AG04449 (cell line): ENCODE measurements at places on chromosomes 16 and 17.

GRCh38 chr16:79823639-79824038 is 223.1 kb upstream of the MAF start:
- DNase-seq: no peak

DNA sequence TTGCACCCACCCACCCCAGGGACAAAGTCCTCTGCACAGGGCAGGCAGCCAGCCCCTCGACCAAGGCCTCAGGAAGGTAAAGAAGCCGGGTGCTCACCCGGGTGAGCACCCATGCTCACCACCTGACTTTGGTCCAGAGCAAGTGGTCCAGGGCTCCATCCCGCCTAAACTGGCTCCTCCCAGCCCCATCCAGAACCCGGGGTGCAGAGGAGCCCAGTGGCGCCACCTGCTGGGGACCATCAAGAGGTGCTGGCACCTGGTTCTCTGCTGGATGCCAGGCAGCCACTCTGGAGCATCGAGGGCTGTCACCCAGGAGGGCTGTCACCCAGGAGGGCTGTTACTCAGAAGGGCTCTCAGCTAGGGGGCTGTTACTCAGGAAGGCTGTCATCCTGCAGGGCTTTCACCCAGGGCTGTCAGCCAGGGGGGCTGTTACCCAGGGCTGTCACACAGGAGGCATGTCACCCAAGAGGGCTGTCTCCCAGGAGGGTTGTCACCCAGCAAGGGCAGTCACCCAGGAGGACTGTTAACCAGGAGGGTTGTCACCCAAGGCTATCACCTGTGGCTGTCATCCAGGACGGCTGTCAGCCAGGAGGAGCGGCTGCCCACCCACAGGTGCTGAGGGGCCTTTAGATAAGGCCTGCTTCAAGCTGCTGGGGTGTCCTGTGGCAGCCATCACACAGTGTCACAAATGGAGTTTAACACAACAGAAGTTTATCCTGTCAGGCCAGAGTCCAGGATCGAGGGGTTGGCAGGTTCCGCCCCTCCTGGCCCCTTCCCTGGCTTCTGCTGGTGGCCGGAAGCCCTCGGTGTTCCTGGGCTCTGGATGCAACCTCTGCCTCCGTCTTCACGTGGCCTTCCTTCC is 98.5 kb downstream of the TNFRSF13B start:
- no peak for DNase-seq

DNA sequence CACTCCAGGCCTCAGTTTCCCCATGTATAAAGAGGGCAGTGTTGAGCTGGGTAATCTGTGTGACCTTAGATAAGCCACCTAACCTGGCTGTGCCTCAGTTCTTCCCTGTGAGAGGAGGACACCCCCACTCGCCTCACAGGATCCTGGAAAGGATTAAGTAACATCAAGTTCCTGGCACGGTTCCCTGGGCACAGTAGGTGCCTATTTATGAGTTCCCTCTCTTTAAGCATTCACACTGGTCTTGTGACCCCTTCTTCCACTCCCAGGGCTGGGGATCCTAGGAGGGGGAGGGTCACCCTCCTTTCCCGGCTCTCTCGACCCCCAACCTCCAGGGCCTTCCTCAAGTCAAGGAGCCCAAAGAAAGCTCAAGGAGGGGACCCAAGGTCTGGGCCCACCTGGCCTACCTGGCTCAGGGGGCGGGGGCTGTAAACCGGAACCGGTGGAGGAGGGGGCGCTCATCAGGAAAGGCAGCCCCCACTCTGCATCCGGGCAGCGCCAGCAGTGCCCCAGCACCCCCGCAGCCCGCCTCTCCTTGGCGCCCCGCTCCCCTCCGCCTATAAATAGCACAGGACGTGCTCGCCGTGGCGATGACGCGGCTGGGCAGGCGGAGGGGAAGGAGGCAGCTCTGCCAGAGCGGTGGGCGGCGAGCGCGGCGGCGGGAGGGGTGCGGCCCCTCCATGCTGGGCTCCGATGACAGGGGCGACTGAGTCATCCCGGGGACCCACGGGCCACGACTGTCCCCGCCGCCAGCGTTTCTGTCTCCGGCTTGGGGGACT is 9.4 kb downstream of the RPL19 start:
- no peak for DNase-seq

DNA sequence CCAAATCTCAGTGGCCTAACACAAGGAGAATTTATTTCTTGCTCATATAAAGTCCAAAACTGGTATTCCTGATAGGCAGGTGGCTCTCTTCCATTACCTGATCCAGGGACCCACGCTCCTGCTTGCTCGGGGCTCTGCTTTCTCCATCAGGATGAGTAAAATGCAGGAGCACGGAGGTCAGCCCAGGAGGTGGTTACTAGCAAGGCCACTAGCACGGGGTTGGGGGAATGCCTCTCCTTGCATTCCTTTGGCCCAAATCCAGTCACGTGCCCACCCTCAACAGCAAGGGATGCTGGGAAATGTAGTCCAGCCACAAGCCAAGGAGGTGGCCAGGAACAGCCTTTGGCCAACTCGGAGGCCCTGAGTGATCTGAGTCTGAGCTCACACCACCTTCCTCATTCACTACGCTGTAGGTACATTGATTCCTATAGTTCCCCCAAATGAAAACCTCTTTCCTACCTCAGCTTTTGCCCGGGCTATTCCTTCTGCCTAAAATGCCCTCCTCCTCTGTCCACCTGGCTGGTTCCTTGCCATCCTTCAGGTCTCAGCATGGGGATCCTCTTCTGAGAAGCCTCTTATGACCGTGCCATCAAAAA is 38.3 kb upstream of the HAPSTR1 start:
- no peak for DNase-seq

DNA sequence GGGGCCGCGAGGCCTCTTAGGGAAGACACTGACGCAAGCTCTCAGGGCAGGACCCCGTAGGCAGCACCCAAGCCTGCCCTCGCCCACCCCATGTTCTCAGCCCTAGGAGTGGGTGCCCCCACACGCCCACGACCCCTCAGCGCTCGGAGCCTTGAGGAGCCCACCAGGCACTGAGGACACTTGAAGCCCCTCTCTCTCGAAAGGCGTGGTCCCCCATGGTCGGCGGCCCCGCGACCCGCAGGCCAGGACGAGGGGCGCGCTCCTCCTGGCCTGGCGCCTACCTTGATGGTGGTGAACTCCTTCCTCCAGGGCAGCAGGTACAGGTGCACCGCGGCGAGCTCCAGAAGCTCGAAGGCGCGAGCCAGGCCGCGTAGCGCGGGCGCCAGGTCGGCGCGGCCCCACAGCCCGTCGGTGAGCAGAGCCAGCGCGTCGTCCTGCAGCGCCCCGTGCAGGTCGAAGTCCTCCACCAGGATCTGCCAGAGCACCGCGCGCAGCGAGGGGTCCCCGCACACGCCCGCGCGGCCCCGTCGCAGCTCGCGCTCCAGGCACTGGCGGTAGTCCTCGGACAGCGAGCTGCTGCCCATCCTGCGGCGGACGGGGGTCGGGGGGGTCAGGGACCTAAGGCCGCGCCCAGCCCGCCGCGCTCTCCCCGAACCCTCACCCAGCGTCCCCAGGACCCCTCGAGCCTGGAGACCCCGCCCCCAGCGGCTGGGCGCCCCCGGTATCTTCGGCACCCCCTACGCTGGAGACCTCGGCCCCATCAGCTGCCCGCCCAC is 668 bp downstream of the SPATA2L start:
- no peak for DNase-seq

GRCh38 chr17:9644910-9645751 is at the start of gene USP43:
Gene USP43 (plus strand): TSS chr17:9645517. CDS start chr17:9645633, 116 bp downstream.
- no peak for DNase-seq

DNA sequence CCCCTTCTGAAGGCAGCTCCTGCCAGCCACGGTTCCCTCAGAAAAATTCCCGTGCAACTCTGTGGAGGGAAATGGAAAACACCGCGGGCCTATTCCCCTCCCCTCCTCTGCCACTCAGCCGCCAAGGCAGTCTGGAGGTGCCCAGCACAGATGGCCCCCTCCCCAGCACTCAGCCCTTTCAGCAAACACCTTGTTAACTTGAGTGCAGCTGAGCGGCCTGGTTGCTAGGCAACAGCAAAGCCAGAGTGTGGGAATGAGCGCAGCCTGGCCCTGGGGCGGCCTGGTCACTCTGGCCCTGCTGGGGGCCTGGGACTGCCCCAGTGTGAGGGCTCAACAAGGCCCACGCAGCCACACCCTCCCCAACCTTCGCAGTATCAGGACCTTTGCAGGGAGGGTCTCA is 32.8 kb downstream of the CACNA1G start:
- DNase-seq: no peak

DNA sequence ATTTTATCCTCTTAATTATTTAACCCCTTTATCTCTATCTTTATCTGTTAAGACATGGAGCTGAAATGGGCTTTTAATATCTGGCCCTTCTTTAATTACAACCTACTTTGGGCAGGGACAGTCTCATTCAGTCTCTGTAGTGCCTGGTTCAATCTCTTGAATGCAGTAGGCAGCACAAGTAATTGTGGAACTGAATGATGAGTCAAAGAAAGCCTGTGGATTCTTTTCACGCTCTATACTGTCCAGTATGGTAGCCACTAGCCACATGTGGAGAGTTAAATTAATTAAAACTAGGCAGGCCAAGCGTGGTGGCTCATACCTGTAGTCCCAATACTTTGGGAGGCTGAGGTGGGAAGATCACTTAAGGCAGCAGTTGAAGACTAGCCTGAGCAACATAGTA is 9.3 kb downstream of the BPTF start:
- no peak for DNase-seq

- no peak for DNase-seq
These were observed 35.5 kb downstream of the GAN start for GRCh38 chr16:81350306-81350615.

DNA sequence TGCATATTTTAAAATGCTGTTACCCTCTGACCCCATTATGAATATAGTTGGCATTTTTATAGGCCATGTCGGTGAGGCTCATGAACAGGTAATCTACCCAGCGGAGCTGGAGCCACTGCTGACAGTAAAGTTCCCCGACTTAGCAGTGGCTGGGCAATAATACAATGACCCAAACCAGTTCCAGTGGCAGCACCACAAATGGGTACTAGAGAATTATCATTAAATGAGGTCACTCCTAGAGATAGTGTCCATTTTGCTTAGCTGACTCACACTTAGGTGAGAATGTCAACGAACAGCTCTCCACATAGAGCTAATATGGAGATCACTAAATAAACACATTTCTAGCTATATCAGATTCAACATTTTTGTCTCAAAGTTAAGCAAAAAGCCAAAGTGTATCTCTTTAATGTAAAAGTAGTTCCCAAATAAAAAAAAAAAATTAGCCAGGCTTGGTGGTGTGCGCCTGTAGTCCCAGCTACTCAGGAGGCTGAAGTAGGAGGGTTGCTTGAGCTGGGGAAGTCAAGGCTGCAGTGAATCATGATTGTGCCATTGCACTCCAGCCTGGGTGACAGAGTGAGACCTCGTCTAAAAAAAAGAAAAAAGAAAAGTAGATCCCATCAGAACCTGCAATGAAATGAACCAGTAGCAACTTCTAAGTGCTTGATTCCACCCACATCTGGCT is 7.4 kb downstream of the MYO1D start:
- no peak for DNase-seq

- DNase-seq: no peak
These were observed 1.5 kb upstream of the CPNE7 start for GRCh38 chr16:89573826-89574680.

- DNase-seq: no peak
These were observed 1.0 kb upstream of the TTYH2 start for GRCh38 chr17:74212209-74212912.

DNA sequence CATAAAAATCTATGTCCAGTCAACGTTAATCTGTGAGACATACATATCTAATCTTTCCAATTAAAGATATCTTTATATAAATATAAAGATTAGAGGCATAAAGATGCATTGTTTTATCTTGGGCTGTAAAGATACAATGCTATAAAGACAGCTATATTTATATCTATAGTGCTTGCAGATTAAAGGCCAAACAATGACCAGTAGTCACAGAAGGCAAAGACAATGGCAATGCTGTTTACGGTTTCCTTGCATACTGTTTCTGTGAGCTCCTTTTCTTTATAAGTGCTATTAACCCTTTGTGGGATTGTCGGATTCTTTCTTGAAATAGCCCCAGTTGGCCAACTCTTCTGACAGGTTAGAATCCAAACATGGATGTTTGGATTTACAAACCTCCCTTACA is 85.5 kb upstream of the SALL1 start:
- no peak for DNase-seq

- peak; percentile 84 for DNase-seq
These were observed 24.1 kb downstream of the BAHCC1 start for GRCh38 chr17:81419319-81419885.

- no peak for DNase-seq
These were observed 64.9 kb upstream of the LGALS9 start for GRCh38 chr17:27565874-27566670.
